T47D (cell line): ENCODE measurements at places on chromosomes 7 and 10.
A peak's percentile ranks its signal among the peaks of the same experiment; 100 is the strongest.

- DNase-seq: no peak
These were observed 964 bp upstream of the ADCY1 start for GRCh38 chr7:45573204-45573603.

GRCh38 chr7:92403760-92404074 is 43.6 kb upstream of the GATAD1 start:
- DNase-seq: no peak

DNA sequence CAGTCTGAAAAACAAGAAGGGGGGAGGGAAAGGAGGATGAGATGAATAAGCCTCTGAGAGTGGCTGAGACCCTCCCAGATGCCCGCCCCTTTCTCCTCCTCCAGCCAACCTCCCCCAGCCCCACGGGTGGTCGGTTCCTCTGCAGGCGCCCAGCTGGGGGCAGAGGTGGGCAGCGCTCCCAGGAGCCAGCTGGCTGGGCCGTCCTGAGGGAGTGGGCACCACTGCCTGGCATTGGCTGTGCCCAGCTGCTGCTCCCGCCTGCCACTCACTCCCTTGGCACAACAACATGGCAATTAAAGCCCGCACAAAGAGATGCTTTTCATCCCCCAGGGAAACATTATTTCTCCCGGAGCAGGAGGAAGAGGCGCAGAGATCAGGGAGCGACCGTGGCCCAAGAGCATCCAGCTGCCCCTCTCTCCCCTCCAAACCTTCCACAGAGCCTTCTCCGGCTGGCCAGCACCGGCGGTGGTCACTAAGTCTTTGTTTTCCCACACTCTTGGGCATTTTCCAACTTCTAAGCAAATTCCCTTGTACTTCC is 107.2 kb downstream of the SPDYE5 start:
- DNase-seq: no peak

DNA sequence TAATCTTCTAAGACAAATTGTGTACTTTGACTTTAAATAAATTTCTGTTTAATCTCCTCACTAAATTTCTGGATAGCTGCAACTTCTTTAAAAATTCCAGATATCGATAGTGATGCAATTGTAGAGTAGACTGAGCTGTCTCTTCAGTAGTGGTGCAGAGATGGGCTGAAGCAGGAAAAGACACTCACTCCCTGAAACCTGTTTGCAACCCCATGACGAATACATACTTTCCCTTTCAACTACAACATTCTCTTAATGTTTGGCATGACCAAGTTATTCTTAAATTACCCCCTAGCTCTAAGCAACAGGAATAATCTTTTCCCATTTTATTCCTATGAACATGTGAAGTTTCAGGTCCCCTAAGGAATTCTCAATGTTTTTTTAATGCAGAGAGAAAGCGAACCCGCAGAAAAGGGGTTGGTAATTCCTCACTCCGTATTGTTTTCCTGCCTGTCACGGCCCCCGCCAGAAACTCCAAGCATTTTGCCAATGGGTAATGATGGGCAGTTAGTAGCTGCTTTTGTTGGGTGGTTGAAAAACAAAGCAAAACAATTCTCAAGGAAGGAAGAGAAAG is 1.3 kb downstream of the THSD7A start:
- DNase-seq: peak; percentile 73

GRCh38 chr7:73762659-73762999 is 7.4 kb downstream of the CLDN3 start:
- no peak for DNase-seq

DNA sequence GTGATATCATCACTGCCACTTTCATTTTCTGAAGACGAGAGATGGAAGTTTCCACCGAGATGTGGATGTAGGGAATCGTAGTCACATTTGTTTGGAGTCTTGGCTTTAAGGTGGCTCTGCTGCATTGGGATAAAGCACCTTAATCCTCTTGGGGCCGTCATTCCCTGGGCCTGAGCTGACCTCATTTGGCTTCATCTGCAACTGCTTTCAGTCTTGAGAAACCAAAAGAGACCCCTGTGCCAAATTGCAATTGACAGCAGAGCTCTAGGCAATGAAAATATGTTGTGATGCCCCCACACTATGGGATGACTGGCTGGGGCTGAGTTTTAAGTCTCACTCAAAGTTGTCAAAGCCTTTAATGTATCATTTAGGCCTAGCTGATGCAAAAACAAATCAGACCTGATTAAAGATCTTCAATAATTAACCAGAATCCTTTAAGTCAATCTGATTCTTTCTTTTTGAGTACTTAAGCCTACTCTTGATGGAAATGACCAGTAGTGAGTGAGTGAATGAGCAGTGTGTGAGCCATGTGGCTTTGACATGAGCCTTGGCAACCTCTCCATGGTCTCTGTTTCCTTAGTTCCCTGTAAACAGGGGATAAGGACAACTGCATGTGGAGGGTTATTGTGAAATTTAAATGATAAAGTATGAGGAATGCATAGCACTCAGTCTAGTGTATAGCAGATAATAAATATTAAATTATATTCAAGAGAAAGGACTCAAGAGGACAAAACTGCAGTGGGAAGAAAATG is 155.0 kb downstream of the BMPER start:
- no peak for DNase-seq

DNA sequence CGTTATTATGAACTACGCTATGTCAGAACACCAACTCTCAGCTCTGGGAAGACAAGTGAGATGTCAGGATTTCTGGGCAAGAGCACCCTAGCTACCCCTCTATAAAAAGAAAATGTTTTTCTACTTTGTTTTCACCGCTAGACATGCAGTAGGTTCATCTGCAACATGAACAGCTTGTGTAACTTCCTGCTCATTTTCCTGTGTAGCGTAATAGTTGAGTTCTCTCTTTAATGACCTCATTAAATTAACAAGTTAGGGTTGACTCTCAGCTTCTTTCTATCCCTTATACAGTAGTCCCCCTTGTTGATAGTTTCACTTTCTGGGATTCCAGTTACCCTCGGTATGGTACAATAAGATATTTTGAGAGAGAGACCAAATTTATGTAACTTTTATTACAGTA is 329.4 kb upstream of the ZNF32 start:
- DNase-seq: no peak

- no peak for DNase-seq
These were observed 533.9 kb downstream of the TCERG1L start for GRCh38 chr10:130777507-130778165.

DNA sequence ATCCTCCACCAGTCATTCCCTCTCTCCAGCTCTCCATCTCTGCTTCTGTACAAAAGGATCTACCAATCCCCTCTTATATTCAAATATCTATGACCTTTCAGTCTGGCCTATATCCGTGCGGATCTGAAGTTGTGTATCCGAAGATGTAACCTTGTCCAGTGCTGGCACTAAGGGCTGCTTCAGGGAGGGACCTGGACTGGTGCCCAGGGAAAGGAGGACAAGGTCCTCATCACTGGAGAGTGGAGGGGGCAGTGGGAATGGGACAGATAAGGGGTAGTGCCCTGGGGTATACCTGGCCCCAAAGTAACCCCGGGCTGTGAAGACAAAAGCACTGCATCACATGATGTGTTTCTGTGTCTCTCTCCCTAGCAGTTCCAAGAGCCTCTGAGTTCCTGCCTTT is 1.8 kb downstream of the TMEM225B start:
- DNase-seq: no peak

GRCh38 chr7:105652359-105652993 is 71.2 kb upstream of the EFCAB10 start:
- DNase-seq: peak; percentile 58

- no peak for DNase-seq
These were observed 168.2 kb downstream of the SEPTIN7 start for GRCh38 chr7:35969066-35969465.

DNA sequence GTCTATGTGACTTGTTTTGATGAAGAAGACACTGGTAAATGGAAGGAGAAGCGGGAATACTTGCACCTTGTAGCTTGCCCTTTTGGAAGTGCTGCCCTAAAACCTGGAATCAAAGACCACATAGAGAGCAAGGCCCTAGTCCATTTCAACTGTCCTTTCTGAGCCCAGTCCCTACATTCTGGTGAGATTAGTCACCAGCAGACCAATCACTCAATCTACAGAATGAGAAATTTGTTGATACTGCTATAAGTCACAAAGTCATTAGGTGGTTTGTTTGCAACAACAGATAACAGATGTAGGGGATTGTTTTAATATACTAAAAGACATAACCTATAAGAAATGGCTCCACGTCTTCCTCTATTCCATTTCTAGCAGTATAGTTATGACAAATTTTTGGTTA is 33.6 kb downstream of the WASL start:
- no peak for DNase-seq
